ENCODE measurements at places on chromosomes 5 and 9.

GRCh38 chr5:172450861-172451695, 3.2 kb downstream of the SH3PXD2B start:
- H3K27ac ChIP-seq = peak overlapping the region; percentile 78
- H3K4me1 ChIP-seq = peaks cover 41% of the 10 kb centered on the region
- no peak for DNase-seq
- H3K36me3 ChIP-seq = peaks cover 5% of the 10 kb centered on the region
- H3K4me3 ChIP-seq = peak overlapping the region; percentile 3
- H3K27me3 ChIP-seq = no peaks in the 10 kb centered on the region

GRCh38 chr9:136605988-136606660, 56.6 kb upstream of the EGFL7 start:
- no peaks in the 10 kb centered on the region for H3K27me3 ChIP-seq
- H3K4me1 ChIP-seq = peaks cover 30% of the 10 kb centered on the region
- peak overlapping the region; percentile 53 for H3K27ac ChIP-seq
- no peak overlapping the region for H3K4me3 ChIP-seq
- DNase-seq = no peak

DNA sequence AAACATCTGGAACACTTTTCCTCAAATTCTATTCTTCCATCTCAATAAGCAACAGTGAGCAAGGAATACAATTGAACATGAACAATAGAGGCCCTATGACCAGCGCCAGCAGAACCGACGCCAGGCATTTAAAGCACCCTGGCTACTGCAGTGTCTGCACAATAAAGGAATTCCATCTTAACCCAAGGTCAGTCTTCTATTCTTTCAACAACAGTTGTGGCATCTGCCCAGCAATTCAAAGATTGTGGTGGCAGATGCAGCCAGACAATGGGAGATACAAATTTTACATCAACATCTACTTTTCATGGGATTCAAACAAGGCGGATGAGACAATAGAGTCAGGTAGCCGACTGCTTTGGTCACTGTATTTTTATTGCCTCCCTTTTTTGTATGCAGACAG, 65.9 kb downstream of the ELL2 start:
- H3K27me3 ChIP-seq = no peaks in the 10 kb centered on the region
- no peak overlapping the region for H3K4me3 ChIP-seq
- peaks cover 5% of the 10 kb centered on the region for H3K36me3 ChIP-seq
- H3K27ac ChIP-seq = no peak overlapping the region

GRCh38 chr9:71384343-71384742, 262.9 kb upstream of the TRPM3 start:
- no peak overlapping the region for H3K27ac ChIP-seq
- no peaks in the 10 kb centered on the region for H3K36me3 ChIP-seq
- DNase-seq = no peak
- no peaks in the 10 kb centered on the region for H3K27me3 ChIP-seq
- H3K4me3 ChIP-seq = no peak overlapping the region

- H3K4me3 ChIP-seq = no peak overlapping the region
- no peaks in the 10 kb centered on the region for H3K36me3 ChIP-seq
- no peak overlapping the region for H3K27ac ChIP-seq
- peaks cover 16% of the 10 kb centered on the region for H3K4me1 ChIP-seq
- no peaks in the 10 kb centered on the region for H3K27me3 ChIP-seq
- DNase-seq = no peak
Observed at GRCh38 chr9:7783635-7784063, 15.9 kb downstream of the DMAC1 start.

- no peaks in the 10 kb centered on the region for H3K27me3 ChIP-seq
- peak overlapping the region; percentile 89 for H3K27ac ChIP-seq
- no peak for DNase-seq
- peaks cover 3% of the 10 kb centered on the region for H3K36me3 ChIP-seq
- peak overlapping the region; percentile 80 for H3K4me3 ChIP-seq
Observed at GRCh38 chr9:93577975-93578682, 1.7 kb downstream of the PHF2 start.

GRCh38 chr9:78358329-78359051, 61.6 kb downstream of the PSAT1 start:
- no peak overlapping the region for H3K4me3 ChIP-seq
- H3K4me1 ChIP-seq = no peaks in the 10 kb centered on the region
- no peaks in the 10 kb centered on the region for H3K36me3 ChIP-seq
- H3K27me3 ChIP-seq = no peaks in the 10 kb centered on the region
- no peak for DNase-seq

GRCh38 chr9:26172301-26172700, 494.1 kb upstream of the TUSC1 start:
- no peak overlapping the region for H3K4me3 ChIP-seq
- H3K27me3 ChIP-seq = no peaks in the 10 kb centered on the region
- no peaks in the 10 kb centered on the region for H3K36me3 ChIP-seq
- DNase-seq = no peak
- H3K4me1 ChIP-seq = peaks cover 4% of the 10 kb centered on the region

DNA sequence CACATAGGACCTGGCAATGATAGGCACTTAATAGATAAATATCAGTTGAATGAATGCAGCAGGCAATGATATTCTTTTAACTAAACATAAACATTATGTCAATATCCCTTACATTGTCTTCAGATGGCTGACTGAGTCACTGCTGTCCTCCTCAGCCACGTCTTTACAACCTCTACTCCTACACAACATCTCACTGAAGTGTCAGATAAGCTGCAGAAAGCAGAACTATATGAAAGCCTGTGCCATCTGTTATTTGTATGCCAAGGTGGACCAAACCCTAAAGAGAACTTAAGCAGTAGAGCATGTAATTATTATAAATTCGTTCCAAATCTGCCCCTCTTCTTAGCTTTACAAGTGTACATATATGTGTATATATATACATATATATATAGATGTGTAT, 271.2 kb downstream of the RASEF start:
- DNase-seq = no peak
- no peak overlapping the region for H3K4me3 ChIP-seq
- no peak overlapping the region for H3K27ac ChIP-seq
- H3K27me3 ChIP-seq = no peaks in the 10 kb centered on the region

DNA sequence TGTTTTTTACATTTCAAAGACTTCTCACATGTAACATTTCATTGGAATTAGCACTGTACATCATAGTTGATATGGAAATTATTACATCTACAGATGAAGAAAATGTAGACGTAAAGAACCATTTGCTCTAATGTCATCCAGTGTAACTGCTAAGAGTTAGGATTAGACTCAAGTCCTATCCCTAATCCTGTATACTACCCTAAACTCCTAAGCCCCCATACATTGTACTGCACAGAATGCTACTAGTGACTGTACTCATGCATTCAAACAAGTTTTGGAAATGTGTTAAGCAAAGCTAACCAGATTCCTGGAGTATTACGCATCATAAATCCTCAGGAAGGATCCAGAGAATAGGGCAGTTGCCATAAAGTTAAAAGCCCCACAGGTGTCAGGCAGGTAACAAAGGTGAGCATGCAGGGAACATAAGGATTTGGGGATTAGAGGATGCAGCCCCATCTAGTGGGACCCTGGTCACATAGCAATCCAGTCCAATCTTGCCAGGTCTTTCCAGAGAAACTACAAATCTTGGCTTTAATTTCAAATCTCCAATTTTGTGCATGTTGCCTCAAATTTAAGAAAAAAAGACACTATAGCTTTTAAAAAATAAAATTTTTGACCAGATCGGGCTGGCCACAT, 32.0 kb downstream of the HAVCR1 start:
- H3K4me1 ChIP-seq = no peaks in the 10 kb centered on the region
- H3K27me3 ChIP-seq = no peaks in the 10 kb centered on the region
- no peak overlapping the region for H3K4me3 ChIP-seq
- no peak overlapping the region for H3K27ac ChIP-seq
- no peaks in the 10 kb centered on the region for H3K36me3 ChIP-seq

DNA sequence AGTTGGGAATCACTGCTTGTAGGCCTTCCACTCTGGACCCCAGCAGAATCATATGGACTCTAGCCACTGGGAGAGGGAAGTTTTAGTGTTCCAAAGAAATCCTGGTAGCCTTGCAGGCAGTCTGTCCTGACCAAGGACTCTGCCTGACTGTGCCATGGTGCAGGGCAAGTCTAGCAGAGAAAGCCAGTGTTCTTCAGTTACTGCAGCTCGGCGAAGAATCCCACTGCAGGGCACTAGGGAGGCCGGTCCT, 20.3 kb upstream of the MATR3 start:
- no peak for DNase-seq
- peaks cover 38% of the 10 kb centered on the region for H3K4me1 ChIP-seq
- peak overlapping the region; percentile 68 for H3K4me3 ChIP-seq

GRCh38 chr5:54205918-54206317, 104.5 kb downstream of the ARL15 start:
- H3K27me3 ChIP-seq = no peaks in the 10 kb centered on the region

Measured in mesothelial cell of epicardium (in vitro differentiated cells).